ENCODE measurements at places on chromosomes 2 and 18. TPM values are rescaled to one million over a fixed set of nuclear protein-coding genes. Genes with fewer than 3 reads are reported as not detected.

DNA sequence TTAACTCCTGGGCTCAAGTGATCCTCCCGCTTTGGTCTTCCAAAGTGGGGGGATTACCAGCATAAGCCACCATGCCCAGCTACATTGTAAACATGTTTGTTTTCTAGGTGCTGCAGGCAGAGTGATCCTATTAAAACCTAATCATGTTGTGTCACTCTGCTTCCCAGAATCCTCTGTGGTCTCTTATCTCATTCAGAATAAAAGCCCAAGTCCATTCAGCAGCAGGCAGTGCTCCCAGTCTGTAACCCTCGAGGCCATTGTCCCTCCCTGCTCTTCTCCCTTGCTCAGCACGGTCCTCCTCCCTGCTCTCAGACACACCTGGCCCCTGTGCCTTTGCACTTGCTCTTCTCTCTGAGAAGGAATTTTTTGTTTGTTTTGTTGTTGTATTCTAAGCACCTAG, 11.1 kb upstream of the CABYR start:
- no peak for DNase-seq

DNA sequence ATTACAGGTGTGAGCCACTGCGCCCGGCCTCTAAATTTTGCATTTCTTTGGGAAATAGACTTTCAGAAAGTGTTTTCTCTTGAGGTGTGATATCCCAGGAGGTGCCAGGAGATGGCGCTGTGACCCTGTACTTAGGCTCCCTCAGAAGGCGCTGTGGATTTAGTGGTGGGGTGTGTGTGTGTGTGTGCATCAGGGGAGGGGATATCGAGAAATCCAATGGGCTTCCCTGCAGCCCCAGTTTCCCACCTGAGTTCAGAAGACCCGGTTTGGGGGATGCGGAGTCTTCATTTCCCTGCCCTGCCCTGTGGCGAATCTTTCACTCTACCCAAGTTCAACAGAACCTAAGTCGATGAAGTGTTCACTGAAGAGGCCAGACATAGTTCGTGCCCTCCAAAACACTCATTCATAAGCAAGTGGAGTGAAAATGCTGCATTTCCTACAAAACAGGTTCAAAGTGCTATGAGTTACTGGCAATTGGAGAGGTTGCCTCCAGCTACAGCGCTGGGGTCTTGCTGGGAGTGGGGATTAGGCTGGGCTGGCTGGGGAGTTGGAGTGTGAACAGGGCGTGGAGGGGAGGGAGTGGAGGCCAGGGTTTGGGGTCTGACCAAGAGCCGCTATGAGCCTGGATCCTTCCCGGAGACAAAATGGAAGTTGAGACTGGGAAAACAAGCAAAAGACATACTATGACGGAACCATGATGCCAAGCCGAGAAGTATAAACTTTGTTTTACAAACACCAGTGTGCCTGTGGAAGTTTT, 6.5 kb upstream of the WNT6 start:
- peak; percentile 56 for DNase-seq

DNA sequence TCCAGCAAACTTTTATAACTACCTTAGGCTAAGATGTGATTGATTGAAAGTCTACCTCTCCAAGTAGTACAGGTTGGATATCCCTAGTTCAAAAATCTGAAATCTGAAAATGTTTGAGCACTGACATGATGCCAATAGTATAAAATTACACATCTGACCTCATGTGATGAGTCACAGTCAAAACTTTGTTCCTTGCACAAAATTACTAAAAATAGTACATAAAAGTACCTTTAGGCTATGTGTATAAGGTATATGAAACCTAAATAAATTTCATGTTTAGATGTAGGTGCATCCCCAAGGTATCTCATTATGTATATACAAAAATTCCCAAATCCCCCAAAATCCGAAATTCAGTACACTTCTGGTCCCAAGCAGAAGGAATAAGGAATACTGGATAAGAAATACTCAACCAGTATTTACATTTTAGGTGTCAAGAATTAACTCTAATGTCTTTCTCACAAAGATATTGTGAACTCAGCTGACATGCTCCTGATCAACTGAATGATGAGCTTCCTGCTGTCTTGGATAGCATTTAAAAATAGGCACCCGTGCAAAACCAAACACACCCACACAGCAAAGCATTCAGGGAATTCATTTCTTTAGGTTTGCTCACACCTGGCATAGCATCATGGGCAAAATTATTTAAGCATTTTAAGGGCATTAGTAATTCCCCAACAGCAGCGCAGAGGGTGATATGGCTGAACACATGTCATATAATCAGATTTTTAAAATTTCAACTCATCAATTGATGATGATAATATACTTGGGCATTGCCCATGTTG, 497.4 kb upstream of the MEIS1 start:
- no peak for DNase-seq

DNA sequence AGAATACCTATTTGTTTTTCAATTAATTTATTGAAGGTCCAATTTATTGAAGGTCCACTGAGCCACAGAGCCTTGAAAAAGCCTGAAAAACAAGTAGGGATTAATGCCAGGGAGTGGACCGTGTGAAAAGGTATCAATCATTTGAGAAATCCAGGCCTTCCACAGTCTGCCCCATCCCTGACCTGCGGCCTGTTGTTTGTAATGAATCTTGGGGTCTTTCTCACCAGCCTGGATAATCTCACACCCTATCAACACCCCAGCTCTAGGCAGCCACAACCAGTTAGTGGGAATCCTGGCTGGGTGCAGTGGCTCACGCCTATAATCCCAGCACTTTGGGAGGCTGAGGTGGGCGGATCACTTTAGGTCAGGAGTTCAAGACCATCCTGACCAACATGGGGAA, 47.8 kb downstream of the TNFRSF11A start:
- DNase-seq, result no peak

Gene GTF2A1L
- total RNA-seq, result 0.57 TPM

Gene MYL1
- total RNA-seq, result 391 TPM

Gene CRYGD
- total RNA-seq, result not detected

DNA sequence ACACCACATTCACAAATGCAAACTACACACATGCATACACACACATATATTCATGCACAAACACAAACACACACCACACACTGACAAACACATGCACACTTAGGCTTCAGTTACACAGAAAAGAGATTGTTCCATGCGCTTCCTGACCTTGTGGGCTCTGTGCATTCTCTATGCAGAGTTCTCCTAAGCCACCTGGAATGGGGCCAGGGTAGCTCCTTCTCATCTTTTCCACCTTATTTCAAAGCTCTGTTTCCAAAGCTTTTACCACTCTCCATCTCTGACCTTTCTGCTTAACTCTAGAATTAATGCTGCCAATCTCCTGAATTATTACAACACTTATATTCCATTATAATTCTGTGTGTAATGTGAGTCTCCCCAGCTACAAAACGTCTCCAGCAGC, 522.3 kb upstream of the MYT1L start:
- no peak for DNase-seq

- DNase-seq, result no peak
Measured at GRCh38 chr2:176744146-176744545, 468.4 kb upstream of the HNRNPA3 start.

Gene DQX1
- total RNA-seq, result not detected

DNA sequence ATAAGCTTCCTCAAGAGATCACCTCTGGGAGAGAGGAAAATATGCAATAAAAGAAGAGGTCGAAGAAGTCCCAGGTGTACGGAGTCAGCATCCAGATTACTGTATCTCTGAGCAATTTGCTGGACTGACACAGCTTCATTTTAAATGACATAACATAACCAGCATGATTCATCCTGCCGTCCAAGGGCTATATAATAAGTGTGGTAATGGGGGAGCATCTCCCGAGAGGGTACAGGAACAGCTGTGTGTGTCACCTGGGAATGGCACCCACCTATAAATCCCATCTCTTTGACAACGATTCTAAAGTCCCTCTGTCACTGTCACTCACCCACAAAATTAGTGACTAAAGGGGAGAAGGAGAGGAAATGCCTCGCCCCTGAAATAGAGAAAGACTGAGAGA, 19.3 kb upstream of the FZD7 start:
- DNase-seq, result no peak

GRCh38 chr2:130327703-130328527, 14.8 kb upstream of the IMP4 start:
- DNase-seq, result peak; percentile 73

GRCh38 chr2:88603146-88603545, 24.1 kb downstream of the EIF2AK3 start:
- peak; percentile 13 for DNase-seq

DNA sequence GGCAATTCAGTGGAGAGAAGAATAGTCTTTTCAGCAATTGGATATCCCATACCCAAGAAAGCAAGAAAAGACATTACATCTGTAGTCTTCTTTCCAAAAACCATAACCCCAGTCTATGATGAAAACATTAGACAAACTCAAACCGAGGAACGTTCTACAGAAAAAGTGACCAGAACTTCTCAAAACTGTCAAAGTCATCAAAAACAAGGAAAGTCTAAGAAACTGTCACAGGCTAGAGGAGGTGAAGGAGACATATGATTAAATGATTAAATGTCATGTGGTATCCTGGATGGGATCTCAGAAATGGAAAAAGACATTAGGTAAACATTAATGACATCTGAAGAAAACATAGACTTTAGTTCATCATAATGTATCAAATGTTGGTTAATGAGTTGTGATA, 4.9 kb upstream of the USP40 start:
- DNase-seq, result no peak
